ENCODE measurements at places on chromosomes 5 and 9.
A peak's percentile ranks its signal among the peaks of the same experiment; 100 is the strongest.

DNA sequence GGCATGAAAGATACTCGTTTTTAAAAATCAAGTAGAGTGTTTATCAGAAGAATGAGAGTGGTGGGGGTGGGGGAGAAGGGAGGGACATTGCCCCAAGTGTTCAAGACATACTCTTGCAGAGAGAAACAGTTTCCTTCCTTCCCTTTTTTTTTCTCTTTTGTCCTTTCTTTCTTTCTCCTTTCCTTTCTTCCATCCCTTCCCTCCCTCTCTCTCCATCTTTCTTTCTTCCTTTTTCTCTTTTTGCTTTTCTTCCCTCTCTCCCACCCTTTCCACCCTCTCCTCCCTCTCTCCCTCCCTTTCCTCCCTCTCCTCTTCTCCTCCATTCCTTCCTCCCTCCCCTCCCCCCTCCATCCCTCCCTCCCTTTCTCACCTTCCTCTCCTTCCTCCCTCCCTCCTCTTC, 478.3 kb upstream of the EDIL3 start:
- no peak for DNase-seq

GRCh38 chr9:131334629-131335367, 45.3 kb downstream of the PLPP7 start:
- peak; percentile 40 for DNase-seq

DNA sequence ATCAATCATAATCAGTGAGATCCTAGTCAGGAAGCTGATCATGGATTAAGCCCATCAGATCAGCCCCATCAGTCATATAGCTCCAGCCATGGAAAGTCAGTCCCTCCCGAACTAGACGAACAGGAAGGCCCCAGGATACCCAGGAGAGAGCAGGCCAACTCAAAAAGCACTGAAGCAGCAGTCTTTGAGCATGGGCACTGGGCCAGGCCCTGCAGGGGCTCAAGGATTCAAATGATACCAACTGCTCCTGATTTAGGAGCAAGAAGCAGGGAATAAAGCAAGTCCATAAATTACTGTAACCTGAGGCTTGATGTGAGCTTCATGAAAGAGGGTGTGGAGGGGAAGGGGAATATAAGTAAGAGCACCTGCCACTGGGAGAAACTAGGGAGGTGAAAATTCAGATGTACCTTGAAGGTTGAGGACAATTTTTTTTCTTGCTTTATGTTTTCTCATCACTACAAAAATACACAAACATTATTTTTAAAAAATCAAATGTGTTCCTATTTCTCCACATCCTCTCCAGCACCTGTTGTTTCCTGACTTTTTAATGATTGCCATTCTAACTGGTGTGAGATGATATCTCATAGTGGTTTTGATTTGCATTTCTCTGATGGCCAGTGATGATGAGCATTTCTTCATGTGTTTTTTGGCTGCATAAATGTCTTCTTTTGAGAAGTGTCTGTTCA, 115.2 kb downstream of the SIL1 start:
- DNase-seq, result no peak

DNA sequence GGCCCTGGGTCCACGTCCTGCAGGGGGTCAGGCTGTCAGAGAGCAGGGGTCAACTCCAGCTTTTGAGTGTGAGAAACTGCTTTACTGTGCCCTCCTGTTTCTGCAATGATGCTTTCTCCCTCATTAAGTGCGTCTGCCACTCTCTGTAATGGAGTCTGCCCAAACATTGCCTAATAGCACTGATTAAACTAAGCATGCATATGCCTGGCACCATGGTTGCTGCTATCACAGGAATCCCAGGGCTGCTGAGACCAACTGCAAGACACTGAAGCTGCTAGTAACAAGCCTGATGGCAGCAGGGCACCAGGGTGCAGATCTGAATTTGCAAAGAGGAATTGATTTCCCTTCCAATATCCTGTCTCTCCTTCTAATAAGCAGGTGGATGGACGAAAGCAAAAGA, 125.3 kb downstream of the SLC24A2 start:
- DNase-seq, result no peak

- no peak for DNase-seq
Measured at GRCh38 chr5:143594902-143595818, 191.7 kb upstream of the NR3C1 start.

DNA sequence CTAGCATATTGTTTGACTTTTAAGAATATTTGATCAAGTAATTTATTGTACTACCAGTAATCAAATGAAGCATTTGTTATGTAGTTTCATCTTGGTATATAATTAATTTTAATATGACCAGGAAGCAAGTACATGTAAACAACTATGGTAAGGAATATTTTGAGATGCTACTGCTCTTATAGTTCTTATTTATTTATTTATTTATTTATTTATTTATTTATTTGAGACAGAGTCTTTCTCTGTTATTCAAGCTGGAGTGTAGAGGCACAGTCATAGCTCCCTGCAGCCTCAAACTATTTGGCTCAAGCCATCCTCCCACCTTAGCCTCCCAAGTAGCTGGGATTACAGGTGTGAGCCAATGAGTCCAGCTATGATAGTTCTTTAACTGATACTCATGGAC, 8.1 kb downstream of the PPIP5K2 start:
- DNase-seq, result no peak

DNA sequence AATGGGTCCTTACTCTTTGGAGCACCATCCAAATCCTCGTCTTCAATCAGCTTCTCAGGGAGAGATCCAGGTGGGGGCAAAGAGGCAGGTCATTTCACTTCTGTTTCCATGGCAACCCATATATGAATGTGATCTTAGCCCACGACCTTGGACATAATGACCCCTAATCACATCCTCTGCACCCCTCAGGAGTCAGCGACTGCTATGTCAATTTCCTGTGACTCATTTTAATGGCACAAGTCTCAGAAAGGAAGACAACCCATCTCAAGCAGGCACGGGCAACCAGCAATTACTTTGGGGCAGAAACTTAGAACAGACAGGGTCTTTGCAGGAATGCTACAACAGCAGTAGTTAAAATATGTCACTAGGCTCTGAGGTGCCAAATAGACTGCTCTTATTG, 591.2 kb downstream of the TLR4 start:
- DNase-seq, result no peak

DNA sequence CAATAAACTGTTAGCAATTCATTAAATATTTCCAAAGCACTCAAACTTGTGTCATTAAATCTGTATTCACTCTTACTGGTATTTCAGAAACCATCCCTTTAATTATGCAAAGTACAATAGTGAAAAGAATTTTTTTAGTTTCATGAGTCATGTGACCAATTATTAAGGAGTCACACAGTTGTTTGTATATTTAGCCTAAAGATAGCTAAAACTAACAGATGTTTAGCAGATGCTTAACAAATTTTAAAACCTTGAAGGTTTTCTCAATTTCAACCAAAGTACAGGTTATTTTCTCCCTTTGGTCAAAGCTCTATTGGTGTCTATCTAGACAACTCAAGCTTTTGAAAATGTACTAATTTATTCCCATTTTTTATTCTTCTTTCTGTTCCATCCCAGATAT, 44.1 kb downstream of the PJA2 start:
- DNase-seq, result no peak

- DNase-seq, result no peak
Measured at GRCh38 chr5:126450346-126450745, 27.1 kb downstream of the GRAMD2B start.

DNA sequence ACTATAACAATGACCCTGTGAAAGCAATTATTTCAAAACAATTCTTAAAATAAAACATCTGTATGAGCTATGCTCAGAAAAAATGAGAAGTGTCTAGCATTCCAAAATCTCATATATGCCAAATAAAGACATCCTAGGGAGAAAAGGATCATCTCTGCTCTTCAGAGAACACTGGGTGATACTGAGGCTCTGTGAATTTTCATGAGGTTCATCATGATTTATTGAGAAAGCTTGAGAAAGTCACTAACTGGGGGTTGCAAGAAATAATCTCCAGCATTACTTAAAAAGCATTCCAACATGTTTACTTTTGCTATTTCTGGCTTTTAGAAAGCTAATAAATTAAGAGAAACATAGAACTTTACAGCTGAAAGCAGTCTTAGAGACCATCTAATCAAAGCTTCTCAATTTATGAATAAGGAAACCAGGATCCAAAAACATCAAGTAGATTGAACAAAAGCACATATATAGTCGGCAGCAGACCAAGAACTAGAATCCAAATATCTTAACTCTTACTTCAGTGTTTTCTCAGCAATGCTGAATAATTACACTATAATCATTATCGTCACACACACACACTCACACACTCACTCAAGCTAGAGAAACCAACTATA, 372.8 kb downstream of the NR2F1-AS1 start:
- peak; percentile 46 for DNase-seq

GRCh38 chr9:106731910-106732309, 131.1 kb upstream of the ZNF462 start:
- no peak for DNase-seq

DNA sequence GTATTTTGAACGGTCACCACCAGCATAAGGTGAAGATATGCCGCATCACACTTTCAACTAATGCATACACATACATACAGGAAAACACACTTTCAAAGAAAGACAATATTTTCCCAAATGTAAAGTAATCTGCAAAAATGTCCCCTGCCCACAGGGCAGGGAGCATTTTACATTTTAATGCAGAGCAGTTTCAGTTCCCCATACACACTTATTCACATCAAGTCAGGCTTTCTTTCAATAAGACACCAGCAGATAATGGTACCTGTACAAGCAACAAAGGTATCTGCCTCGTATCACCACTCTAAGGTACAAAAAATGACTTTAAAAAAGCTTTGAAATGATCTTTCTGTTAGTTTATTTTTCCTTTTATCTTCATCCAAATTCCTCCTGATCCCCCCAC, 247.1 kb upstream of the CCNG1 start:
- no peak for DNase-seq

GRCh38 chr9:17927616-17928015, 348.8 kb downstream of the SH3GL2 start:
- DNase-seq, result no peak

DNA sequence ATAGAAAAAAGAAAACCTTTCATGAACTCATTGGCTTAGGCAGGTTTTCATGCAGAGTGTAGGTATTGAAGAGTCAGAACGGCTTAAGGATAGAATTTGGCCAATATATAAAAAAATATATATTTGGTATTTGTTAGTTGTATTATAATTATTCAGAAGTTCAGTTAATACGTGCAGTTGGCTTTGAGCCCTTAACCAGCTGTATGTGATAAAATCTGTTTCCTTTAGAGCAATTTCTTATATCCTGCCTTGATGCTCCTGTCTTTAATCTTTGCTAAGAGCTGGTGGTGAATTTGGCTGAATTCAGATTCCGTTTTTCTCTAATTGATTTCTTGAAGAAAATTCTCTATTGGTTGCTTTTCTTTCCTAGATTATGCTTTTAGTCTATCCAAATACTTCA, 3.7 kb downstream of the ANXA1 start:
- DNase-seq, result no peak

DNA sequence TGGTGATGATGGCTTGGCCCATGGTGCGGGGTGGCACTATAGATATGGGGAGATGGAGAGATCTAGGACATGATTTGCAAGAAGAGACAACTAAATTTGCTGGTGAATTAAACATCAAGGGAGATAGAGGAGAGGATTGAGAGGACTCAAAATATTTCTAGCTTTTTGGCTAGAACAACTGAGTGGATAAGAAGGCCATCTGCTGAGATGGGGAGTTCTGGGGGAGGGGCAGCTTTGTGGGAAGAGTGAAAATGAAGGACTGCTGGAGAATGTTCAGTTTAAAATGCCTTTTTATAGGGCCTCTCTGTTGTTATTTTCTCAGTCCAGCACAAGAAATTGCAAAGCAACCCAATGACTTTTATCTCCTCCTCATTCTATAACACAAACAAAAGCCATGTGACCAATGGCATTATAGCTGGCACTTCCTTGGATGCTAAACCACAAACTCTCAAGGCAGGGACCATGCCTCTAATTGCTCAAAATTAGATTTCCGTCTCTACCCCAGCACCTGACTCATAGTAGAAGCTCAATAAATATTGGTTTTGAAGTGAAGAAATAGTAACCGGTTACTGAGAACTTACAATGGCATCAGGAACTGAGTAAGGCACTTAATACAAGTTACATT, 29.8 kb downstream of the JAKMIP2 start:
- DNase-seq, result no peak

DNA sequence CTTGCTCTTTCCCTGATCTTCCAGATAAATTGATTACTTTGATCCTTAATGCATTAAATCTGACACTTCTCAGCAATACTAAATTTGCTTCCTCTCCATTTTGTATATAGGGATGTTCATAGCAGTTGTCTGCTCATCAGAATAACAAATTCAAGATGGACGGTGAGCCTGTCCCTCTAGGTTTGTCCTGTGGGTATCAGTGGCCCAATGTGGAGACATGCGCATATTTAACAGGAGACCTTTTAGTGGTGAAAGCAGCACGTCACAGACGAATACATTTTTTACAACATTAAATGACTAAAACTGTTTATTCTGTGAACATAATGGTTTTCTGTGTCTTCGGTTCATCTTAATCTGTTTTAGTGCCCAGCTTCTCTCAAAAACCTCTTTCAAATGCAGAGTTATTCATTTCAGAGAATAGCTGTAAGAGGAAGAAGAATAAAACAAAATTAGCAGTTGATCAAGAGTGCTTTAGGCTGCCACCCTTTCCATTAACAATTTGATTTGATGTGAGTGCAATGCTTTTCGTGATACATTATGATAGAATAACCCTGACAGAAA, 1970.4 kb upstream of the WWC1 start:
- DNase-seq, result no peak

- DNase-seq, result no peak
Measured at GRCh38 chr5:16921211-16921610, 14.9 kb downstream of the MYO10 start.

DNA sequence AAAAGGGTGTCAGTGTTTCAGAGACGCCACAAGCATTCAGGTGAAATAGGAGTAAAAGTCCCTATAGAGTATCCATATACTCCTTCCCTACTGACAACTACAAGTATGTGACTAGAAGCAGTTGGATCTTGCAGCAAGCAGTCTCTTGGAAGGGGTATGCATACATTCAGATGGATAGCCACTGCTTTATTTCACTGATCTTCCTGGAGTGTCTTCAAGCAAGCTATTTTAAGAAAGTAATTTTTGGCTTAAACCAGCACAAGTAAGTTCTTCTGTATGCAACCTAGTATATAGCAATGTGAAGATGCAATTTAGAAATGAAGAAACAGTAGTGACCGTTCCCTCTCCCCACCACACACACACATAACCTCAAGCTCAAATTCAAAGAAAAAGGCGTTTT, 446.8 kb upstream of the CDH18 start:
- no peak for DNase-seq

- peak; percentile 7 for DNase-seq
Measured at GRCh38 chr9:88236511-88237478, 98.5 kb upstream of the SPATA31C2 start.

- DNase-seq, result peak; percentile 22
Measured at GRCh38 chr5:5165541-5166002, 25.4 kb downstream of the ADAMTS16 start.

Data from fibroblast of skin of back (primary cell).